Stromal cell of bone marrow (primary cell): ENCODE measurements at places on chromosomes 4 and X.

GRCh38 chr4:5162909-5163508, 111.7 kb downstream of the STK32B start:
- no peak for DNase-seq

DNA sequence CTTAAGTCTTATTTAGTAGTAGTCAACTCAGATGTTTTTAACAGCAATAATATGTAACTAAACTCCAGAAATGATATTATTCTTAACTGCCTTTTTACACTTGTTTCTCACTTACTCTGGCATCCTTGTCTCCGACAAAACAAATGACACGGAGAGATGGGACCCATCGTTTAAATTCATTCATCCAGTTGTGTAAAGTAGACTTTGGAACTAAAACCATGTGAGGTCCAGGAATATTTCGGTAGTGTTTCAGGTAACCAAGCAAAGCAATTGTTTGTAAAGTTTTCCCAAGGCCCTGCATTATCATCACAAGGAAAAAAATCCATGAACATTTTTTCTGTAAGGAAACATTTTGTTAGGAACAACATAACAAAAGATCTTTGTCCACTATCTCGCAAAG, 11.6 kb downstream of the SMARCA1 start:
- no peak for DNase-seq

DNA sequence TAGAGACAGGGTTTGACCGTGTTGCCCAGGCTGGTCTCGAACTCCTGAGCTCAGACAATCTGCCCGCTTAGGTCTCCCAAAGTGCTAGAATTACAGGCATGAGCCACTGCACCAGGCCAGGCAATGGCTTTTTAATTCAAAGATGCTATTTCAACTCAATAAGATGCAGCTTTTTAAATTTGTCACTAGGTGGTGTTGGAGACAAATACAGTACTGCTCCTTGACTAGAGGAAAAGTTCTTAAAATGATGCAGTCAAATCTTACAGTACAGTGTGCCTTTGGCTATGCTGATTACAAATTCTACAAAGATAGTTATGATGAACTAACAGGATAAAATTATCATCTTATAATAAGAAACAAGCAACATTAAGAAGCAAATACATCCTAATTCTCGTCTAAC, 441.1 kb downstream of the KCNIP4 start:
- DNase-seq = peak; percentile 2

- no peak for DNase-seq
Observed at GRCh38 chrX:31697294-31697916, 625.6 kb upstream of the FTHL17 start.

GRCh38 chr4:98374643-98375042, 113.5 kb downstream of the RAP1GDS1 start:
- DNase-seq = no peak

DNA sequence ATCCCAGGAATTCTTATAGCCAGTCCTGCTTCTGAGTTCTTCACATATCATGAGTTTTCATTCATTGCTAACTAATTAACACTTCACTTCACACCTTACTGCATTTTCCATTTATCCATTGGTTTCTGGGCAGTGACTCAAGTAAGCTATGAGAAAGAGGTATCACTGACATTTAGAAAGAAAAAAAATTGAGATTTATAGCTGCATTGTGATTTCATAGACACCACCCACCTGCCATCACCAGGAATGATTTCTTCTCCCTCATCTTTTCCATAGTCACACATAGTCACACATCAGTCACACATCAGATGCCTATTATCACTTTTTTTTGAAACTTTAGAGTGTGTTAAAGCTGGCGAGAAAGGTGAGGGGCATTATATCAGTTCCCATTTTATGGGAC, 121.8 kb downstream of the SLC39A8 start:
- DNase-seq = no peak

GRCh38 chr4:41678086-41678816, 70.3 kb downstream of the PHOX2B start:
- no peak for DNase-seq

DNA sequence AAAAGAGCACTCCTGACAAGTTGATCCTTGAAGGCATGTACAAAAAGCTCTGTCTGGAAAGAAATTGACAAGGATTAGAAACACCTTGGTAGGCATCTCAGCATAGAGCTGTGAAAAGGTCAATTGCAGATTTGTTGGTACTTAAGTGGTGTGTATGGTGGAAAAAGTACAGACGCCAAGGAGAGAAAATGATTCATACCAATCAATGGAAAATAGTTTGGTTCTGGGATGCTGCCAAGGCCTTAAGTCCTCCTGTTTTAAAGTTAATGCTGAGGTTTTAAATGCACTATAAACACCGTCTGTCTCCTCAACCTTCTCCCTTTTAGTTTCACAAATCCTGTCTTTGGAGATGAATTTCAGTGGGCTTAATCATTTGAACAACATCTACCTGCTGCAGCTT, 524.1 kb downstream of the IL15 start:
- peak; percentile 9 for DNase-seq

GRCh38 chr4:22471999-22472461, 43.8 kb downstream of the ADGRA3 start:
- DNase-seq = no peak

DNA sequence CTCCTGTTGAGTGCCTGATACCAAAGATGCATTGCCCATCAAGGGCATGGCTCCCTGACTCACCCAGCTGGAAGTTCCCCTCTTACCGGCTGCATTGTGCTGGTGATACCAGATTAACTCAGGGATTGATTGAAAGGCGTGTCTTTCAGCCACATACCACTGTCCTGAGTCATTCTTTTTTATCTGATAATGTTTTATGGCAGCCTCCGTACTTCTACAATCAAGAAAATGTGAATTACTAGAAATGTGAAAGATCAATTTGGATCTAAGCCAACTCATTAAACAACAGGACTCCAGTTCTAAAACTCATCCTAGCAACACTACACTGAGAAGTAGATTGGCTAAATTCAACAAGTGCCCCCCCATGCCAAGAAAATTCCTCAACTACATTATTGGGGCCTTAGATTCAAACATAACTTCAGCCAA, 40.0 kb downstream of the TXK start:
- no peak for DNase-seq

- DNase-seq = no peak
Observed at GRCh38 chr4:54365691-54366090, 136.6 kb downstream of the PDGFRA start.

- no peak for DNase-seq
Observed at GRCh38 chr4:67929426-67929825, 33.9 kb downstream of the TMPRSS11A start.

DNA sequence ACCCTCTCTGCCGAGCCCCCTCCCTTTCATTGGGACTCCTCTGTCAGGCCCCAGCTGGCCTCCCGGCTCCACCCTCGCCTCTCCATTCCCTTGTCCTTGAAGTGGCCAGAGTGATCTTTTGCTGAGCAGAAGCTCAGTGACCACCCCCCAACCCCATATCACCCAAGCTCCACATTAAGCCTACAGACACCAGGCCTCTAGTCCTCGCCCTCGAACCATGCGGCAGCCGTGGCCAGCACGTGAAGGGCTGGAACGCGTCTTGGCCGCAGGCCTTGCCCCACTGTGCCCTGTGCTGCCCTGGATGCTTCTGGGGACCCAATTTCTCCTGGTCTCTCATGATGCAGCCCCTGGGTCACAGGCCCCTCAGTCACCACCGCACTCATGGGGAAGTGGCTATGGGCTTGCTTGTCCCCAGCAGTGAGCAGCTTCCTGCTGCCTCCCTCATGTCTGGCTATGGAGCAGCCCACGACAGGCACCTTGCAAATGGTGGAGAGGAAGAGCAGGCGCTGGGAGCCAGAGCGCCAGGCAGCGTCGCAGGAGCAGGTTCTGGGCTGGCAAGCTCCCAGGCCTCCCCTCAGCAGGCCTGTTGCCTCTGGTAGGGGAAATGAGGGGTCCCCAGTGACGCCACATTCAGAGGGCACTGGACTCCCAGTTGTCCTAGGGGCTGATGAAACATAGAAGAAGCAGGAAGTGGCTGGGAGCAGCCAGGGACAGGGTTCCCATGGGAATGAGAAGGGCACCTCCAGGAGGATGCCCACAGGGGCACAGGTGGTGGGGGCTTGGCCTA, 757 bp upstream of the SRPK3 start:
- no peak for DNase-seq

GRCh38 chrX:133709501-133709900, 275.9 kb downstream of the GPC3 start:
- DNase-seq = no peak

DNA sequence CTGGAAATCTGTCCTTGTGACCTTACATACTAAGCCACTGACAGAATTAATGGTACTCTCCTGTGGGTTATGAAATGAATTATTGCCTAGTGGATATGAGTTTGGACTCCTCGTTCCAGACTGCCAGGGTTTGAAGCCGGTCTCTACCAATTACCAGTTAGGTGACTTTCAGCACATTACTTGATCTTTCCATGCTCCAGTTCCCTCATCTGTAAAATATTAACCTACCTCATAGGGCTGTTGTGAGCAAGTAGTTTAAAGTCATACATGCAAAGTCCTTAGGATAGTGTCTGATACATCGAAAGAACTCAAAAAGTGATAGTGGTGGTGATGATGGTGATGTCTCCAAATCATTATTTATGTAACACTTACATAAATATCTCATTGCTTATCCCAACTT, 373.5 kb upstream of the ARX start:
- no peak for DNase-seq

DNA sequence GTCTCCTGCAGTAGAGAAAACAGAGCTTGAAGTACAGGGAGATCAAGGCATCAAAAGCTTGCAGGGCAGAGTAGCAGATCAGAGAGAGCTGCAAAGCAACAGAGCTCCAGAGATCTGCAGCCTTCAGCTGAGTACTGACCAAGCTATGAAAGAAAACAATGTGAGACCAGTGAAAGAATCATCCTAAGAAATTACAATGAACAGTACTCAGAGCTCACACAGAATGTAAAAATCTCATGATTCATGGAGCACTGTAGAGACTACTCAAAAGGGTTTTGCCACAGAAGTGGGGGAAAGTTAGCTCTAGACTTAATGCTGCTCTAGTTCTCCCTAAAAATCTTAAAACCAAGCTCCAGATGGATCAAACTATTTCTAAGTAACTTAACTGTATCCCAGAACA, 80.0 kb upstream of the MAB21L2 start:
- peak; percentile 35 for DNase-seq

- no peak for DNase-seq
Observed at GRCh38 chr4:89493367-89493766, 185.8 kb upstream of the GPRIN3 start.

DNA sequence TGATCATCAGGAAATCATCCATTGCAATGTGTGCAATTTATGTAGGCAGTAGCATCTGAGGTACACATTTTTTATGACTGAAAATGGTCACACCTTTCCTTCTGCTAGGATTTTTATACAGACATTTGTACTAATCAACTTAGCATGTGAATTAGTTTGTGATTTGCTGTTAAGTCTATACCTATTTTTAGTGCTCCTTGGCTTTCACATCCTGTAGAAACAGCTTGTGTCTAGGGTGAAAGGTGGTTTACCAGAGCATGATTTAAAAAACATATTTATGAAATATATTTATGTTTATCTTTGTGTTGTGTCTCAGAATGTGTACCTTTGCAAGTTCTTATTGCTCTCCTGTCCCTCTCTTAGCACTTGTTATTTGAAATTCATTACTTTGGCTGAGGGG, 916.0 kb downstream of the TECRL start:
- DNase-seq = no peak

DNA sequence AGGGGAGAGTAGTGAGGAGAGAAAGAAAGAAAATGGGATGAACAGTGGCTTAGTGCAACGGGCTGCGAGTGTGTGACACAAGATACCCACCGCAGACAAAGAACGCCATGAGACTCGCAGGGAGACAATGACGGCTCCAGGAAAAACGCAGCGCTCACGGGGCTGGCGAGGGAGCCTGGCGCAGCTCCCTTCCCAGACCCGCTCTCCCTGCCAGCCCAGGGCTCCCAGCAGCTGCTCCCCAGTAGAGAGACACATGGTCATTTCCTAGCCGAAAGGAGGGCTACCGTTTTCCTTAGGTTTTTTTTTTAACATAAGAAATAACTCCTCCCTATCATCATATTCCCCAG, 149.5 kb downstream of the MAML3 start:
- DNase-seq = peak; percentile 17

DNA sequence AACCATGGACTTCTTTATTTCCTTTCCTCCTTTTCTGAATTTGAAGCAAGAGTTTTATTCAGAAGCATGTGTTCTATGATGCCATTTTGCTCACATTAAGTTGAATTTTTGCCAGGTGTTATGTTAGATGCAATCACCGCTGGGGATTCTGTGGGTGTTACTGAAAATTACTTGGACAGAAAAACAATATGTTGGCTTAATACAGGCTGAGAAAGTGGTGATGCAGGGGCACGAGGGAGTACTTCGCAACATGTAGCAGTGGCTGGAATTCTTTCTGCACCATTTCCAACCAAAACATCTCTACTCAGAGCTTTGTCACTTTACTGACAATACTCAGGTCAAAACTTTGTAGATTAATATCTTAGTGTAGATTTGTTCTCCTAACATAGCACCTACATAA, 109.2 kb upstream of the PCDH18 start:
- DNase-seq = peak; percentile 95

DNA sequence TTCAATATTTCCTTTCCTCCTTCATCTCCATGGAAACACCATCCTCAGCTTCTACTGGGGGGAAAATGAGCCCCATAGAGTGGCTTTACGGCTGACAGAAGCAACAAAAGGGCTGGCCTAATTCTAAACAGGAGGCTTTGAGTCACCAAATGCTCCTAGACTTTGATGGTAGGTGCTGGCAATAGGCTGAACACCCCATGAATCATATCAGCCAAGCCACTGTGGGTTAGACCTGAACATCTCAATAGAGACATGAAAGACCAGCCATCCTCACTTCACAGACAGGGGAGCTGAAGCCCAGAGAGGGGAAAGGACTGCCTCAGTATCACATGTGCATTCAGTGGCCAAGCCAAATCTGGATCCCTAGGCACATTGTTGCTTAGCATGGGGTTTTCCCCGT, 107.6 kb downstream of the AMER1 start:
- DNase-seq = no peak

DNA sequence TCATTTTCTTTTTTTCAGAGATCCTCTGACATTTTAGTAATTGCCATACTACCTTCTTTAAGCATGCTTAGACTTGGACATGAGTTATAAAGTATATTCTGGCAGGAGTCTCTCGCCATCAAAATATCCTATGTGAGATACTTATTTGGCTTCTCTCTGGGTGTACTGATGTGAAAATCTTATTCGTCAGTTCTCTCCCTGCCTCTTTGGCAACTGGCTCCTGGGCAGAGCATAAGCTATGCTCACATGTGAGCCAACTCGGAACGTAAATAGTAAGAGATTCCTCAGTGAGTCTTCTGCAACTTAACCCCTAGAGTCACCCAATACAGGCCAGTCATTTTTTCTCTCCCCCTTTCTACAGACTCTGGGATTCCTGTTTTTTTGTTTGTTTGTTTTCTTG, 91.6 kb downstream of the MAGEB17 start:
- no peak for DNase-seq
